ENCODE measurements at places on chromosomes 5 and 9.

- DNase-seq: no peak
Measured at GRCh38 chr5:76038212-76038611, 45.0 kb upstream of the SV2C start.

GRCh38 chr5:120535900-120536299 is 71.8 kb downstream of the PRR16 start:
- no peak for DNase-seq

DNA sequence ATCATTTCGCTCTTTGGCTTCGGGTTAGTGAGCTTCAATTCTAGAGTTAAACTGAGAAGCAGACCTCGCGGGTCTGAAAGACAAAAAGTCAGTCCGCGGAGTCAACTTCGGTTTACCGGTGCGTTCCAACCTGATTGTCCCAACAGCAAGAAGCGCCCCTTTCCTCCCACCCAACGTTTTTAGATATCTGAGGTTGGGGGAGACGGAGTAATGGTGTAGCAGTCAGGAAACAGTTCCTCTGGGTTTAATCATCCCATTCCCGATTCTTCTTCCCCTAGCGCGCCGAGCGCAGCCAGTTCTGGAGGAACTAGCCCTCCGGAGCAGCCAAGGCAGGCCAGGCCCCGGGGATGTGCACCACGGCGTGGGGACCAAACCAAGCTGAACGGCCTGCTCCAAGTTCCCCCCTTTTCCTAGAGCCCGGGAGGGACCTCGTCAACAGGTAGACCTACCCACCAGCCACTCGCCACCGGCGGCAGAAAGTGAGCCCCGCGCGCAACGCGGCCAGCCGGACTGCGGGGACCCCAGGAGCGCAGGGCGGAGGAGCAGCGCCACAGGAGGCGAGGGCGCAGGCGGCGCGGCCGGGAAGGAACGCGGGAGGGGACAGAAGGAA is 622 bp upstream of the ISL1 start:
- DNase-seq: no peak

GRCh38 chr9:26394025-26394424 is 498.6 kb downstream of the CAAP1 start:
- DNase-seq: no peak

DNA sequence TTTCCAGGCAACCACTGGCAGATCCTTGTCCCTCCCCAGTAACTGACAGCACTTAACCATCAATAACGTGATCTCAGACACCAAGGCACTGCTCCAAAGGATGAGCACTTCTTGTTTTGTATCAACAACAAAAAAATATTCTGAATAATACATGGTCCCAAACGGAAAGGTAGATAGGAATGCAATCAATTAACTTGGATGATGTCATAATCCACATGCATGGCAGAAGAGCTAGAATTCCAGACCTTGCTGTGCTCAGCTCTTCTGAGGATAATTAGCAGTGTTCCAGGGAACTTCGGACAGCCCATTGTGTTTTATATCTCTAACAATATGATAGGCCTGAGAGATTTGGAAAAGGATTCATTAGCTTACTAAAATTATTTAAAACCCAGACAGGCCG is 288.4 kb upstream of the PCSK5 start:
- no peak for DNase-seq

DNA sequence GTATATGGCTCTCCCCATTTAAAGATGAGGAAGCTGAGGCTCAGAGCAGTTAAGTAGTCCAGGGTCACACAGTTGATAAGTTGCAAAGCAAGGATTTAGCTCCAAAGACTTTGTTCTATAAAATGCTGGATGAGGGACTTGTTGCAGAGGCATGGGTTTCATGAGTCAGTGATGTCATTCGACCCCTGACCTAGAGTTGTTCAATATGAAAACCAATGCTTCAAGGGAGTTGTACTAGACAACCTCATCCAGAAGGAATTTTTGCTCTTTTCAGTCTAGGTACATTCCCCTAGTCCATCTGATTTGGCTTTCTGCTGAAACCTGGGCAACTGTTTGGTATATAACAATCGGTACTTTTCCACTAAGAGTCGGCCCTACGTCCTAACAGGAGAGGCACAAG is 550.4 kb downstream of the EBF1 start:
- no peak for DNase-seq

- DNase-seq: no peak
Measured at GRCh38 chr9:121901616-121902015, 191.5 kb downstream of the TTLL11 start.

DNA sequence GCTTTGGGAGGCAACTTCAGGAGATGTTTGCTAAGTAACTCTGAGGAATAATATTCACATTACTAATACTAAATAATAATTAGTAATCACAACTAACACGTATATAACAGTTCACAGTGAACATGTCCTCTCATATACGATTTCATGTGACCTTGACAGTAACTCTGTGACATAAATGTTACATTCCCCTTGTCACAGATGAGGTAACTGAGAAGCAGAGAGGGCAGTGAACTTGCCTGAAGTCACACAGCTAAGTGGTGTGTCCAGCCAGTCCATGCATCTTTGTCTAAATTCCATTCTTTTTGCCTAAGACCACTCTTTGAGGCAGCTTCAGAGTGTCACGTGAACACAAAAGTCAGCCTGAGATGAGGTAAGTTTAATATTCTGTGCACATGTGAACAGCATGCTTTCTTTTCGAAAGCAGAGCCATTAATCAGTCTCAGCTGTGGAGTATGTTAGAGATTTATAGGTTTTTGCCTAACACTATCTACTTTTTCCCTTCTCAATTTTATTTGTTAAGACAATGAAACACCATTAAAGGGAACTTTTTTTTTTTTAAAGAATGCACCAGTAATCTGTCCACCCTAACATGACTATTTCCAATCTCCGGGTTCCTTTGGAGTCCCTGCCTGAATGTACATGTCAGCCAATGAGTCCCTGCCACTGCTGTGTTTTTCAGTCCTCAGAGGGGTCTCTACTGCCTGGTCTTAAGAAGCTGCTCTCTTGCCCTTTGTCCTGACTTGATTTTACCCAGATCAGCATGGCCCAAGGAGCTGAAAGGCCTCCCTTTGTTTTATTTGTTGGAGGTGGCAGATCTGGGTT is 43.5 kb downstream of the SH3PXD2B start:
- no peak for DNase-seq

DNA sequence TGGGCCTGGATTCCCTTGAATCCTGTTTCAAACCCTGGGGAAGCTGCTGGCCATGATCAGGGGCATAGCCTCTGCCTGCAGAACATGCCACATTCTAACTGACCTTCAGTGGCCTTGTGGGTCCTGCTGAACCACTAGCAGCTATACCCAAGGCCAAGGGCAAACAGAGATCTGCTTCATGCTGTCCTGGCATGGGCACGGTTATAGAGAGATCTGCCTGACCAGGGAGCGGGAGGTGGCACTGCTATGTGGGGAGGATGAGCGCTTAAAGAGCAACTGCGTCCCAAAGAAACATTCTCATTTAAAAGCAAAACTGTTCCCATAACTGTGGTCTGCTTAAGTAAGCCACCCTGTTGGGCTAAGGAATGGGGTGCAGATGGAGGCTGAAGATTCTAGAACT is 36.5 kb upstream of the SYNPO start:
- DNase-seq: no peak

DNA sequence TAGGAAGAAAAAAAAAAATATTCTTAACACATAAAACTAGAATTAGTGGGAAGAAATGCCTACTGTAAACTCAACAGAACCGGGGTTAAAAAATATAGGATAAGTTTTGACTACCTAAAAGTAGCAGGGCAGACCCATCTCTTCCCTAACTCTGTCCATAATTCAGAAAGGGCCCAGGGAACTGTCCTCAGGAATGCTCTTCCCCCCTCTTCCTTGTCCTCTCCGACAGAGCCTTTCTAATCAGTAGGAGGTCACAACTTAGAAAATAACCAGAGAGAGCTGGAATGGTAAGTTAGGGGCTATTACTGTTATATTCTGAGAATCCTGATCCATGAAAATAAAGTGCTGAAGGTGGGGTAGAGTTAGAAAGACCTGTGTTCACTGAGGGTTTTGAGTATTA is 22.2 kb downstream of the PIK3R1 start:
- DNase-seq: no peak

- no peak for DNase-seq
Measured at GRCh38 chr5:38342261-38342660, 83.9 kb downstream of the EGFLAM start.

GRCh38 chr5:54985301-54986268 is at the start of gene ESM1:
TSS of gene ESM1 (minus strand) at chr5:54985593. CDS start at chr5:54985517, 76 bp downstream.
- DNase-seq: no peak

GRCh38 chr9:27394154-27394825 is 97.3 kb upstream of the EQTN start:
- no peak for DNase-seq

DNA sequence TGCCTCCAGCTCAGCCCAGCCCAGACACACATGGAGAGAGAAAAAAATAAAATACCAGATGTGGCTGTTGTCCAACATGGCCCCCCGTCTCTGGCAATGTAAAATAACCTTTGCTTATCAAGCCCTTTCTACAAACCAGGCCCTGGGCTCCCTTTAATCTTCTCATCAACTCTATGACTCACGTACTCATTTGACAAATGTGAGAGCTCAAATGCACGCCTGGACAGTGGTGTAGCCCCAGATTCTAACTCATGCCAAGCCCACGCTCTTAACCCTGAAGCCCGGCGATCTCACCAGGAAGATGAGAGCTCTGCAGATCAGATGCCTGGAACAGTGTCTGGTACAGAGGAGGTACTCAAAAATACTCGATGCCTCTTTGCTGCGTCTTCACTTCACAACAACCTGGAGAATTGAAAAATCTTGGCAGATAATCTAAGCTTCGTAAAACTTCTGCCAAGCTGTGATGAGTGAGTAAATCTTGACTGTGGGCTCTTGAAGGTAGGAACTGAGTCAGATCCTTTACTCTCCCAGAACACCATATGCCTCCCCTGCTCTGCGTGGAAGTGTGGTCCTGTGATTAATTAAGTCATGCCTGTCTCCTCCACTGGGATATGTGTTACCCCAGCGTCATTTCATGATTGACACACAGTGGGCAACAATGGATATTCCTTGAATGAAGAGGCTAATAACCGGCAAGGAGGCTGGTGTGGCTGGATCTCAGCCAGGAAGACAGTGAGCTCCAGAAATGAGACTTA is 102.0 kb upstream of the FSTL4 start:
- no peak for DNase-seq

DNA sequence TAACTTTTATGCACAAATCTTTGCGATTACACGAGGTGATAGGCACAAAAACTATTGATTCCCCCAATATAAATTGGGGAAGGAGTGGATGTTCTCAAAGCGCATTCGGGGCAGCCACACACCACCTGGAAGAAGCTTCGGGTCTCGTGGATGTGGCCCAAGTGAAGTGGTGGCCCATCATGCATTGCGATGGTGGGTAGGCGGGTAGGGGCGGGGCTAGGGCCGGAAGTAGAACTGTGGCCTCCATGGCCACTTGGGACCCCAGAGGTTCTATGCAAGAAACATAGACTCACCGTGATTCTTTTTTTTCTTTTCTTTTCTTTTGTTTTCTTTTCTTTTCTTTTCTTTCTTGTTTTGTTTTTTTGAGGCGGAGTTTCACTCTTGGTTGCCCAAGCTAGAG is 86.4 kb upstream of the SLC44A1 start:
- DNase-seq: no peak

DNA sequence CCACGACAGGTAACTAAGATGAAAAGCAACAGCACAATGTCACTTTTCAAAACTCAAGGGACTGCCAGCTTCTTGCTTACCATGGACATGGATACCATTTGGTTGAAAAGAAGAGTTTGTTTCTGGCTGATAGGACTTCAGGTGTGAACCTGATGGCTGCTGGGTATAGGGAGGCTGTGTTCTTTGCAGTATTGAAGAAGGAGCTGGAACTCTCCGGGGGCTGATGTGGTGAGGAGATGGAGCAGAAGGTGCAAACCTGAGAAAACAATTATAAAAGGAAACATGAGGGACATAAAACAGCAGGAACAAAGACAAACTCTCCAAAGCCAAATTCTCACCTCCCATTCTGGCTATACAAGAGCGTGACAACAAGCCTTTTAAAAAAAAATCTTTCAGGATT is 330.1 kb upstream of the RFX3 start:
- no peak for DNase-seq

GRCh38 chr9:88538311-88539085 is 3.5 kb downstream of the NXNL2 start:
- DNase-seq: no peak

DNA sequence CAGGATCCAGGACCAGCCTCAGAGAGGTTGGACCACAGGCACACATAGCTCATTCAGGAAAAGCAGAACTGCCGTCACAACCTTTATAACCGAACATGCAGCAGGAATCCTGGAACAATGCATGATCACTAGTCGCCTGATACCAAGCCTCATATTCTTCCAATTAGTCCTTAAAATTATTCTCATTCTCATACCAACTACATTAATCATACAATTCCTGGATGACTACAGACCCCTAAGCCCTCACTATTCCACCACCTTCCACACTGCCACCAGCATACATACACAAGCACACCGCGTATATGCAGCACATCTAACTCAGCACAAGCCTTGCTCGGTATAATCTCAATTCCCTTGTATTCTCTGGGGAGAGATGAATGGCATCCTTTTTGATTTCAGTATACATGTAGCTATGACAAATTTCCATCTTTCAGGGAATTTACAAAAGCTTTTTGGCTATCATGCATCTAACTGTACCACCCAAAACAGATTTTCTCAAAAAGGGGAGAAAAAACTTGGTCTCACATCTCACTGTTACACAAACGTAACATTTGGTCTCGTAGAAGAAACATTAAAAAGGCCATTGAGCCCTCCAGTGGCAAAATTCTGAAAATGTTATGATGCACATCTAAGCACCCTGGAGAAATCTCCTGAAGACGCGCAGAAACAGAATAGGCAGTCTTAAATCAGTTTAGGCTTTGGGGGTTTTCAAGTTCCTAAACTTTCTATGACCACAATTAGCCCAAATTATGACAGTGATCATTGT is 46.2 kb downstream of the MCTP1 start:
- DNase-seq: no peak

DNA sequence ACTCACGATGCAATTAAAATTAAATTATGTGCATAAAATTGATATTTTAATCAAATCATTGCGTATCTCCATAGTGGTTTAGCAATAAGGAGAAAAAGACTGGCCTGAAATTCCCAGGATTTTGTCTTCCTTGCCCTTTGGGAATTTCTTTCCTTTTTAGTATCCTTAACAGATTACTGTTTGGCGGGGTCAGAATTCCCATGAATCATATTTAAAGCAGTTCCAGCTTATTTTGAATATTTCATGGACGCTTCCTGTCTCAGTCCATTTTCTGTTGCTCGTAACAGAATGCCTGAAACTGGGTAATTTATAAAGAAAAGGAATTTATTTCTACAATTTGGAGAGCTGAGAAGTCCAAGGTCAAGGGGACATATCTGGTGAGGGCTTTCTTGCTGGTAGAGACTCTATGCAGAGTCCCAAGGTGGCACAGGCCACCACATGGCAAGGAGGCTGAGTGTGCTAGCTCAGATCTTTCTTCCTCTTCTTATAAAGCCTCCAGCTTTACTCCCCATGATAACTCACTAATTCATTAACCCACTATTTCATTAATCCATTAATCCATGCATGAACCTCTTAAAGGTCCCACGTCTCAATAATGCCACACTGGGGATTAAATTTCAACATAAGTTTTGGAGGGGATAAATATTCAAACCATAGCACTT is 37.8 kb downstream of the CDH6 start:
- DNase-seq: no peak

All from T-cell (primary cell).